ENCODE measurements at places on chromosomes 5 and 9.

- no peak for DNase-seq
These were observed 125.2 kb downstream of the GLIS3 start for GRCh38 chr9:4174546-4175175.

- DNase-seq: no peak
These were observed 194.6 kb upstream of the PCSK5 start for GRCh38 chr9:75695921-75696320.

DNA sequence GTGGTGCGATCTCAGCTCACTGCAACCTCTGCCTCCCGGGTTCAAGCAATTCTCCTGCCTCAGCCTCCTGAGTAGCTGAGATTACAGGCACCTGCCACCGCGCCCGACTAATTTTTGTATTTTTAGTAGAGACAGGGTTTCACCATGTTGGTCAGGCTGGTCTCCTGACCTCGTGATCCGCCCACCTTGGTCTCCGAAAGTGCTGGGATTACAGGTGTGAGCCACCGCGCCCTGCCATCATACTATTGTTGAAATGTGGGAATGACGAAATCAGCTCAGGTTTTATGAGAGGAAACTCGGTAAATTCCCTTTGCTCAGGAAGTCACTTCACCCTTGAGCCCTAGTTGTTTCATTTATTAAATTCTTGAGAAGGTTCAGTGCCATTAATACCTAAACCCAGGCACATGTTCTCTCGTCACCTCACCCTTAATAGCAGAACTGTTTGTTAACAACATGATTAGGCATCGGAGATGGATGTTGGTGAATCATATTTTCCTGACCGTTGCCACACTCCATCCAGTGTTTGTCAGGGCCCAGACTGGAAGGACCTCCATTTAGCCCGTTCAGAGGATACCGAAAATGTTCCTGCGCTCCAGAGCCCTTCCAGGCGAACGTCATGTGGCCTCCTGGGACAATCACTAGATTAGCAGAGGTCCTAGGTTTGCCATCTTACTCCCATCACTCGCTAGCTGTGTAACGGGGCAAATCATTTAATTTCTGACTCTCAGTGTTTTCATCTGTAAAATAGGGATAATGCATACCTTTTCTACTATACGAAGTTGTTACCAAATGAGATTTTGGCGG is 20.0 kb upstream of the CREBRF start:
- peak; percentile 78 for DNase-seq

DNA sequence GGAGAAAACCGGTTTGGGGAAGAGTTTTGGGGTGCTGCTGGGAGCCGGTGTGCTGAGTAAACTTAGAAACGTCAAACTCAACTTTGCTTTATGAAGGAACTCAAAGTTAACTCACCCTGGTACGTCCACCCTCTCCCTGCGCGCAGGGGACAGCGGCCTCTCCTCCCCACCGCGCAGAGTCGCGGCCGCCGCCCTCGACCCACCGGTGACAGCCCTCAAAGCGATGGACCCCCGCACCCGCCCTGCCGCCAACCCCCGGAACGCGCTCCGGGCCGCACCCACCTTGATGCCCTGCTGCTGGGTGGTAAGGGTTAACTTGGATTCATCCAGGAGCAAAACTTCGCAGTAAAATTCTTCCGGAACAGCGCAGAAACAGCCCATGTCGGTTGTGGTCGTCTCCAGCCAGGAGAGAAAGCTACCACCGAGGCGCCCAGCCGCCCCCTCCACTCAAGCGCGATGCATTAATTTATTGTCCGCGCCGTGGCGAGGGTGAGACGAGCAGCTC is 366 bp downstream of the EPB41L4A start:
- no peak for DNase-seq

DNA sequence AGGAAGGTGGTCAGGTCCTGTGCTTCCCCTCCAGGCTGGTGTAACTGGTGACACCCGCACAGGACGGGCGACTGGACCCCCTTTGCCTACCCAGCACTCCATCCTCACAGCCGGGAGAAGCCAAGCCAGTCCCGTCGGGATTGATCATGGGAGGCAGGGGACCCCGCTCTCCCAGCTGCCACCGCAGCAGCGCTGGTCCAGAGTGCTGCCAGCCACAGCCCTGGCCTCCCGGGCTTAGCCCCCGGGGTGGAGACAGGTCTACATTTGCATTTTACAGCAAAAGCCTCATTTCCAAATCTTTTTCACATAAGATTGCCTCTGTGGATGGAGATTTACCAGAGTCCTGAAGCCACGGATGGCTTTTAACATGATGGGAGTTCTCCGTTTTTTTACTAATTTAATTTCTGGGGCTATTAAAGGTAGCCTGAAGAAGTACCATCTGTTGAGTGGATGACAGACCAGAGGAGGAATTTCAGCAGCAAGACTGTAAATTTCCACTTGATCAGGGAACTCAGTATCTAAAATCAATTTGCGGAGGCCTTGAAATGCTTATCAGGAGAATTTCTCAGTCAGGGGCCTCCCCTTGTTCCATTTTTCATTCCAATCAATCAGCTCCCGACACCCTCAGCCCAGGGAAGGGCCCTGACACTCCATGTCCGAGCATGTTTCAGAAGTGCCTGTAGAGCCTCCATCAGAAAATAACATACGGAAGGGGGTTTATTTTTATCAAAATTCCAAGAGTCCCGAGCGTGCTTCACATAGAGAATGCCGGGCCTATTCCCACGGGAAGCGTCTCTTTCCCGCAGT is 80.6 kb downstream of the OLFM1 start:
- DNase-seq: no peak

GRCh38 chr5:135546912-135547311 is 11.1 kb upstream of the NEUROG1 start:
- DNase-seq: no peak

DNA sequence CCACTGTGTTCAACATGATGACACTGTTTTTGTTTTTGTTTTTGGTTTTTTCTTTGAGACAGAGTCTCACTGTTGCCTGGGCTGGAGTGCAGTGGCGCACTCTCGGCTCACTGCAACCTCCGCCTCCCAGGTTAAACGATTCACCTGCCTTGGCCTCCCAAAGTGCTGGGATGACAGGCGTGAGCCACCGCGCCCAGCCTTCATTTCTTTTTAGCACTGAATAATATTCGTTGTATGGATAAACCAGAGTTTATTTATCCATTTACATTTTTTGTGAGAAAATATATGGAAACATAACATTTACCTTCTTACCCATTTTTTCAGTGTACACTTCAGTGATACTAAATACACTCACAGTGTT is 4.2 kb downstream of the CARD19 start:
- no peak for DNase-seq

DNA sequence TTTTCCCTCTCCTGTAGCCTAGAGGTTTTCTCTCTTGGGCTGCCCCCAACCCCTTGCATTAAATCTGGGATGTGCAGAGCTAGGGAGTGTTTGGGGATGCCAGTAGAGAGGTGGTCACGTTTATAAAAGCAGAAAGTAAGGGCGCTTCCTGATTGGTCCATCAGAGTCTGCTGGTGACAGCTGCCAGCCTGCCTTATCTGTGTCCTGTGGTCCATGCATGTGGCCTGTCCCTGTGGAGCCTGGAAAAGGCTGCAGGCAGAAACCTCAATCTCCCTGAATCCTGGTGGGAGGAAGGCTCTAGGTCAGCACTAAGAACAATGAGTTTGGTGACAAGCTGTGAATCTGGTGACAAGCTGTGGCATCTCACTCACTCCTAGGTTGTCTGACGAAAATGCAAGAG is 42.2 kb downstream of the ARHGEF37 start:
- no peak for DNase-seq
